ENCODE measurements at places on chromosomes 11 and 22. TPM values are rescaled to one million over a fixed set of nuclear protein-coding genes. Genes with fewer than 3 reads are reported as not detected.
A peak's percentile ranks its signal among the peaks of the same experiment; 100 is the strongest.

DNA sequence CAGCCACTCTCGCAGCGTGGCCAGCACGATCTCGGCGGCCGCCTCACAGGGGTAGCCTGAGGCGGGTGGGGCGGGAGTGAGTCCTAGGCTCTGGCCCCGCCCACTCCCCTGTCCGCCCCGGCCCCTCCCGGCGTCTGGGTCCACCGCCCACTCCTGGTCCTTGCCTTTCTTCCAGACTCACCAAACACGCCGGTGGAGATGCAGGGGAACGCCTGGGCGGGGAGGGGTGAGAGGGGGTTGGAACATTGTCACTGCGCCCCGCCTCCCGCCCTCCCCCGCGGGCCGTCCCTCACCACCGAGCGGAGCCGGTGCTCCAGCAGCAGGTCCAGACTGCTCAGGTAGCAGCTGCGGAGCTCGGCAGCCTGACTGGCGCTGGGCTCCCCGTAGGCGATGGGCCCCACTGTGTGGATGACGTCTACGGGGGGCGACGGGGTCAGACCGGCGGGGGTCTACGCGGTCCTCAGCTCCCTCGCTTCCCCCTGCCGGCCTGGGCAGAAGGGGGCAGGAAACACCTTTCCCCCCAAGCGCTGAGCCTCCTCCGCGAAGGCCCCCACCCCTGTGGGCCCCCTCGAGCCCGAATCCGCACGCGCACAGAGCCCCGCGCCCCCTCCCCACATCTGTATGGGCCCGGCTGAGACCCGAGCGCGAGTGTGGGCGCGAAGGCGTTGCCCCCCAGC lies 13.2 kb downstream of the OTUB1 start:
- DNase-seq, result peak; percentile 80

The FAM180B gene
- total RNA-seq, result 1.4 TPM

The TRMT2A gene
- 40.4 TPM for total RNA-seq

The FAM227A gene
- total RNA-seq, result 1.9 TPM

The GRAP2 gene
- 2.8 TPM for total RNA-seq

The UPK3A gene
- not detected for total RNA-seq

DNA sequence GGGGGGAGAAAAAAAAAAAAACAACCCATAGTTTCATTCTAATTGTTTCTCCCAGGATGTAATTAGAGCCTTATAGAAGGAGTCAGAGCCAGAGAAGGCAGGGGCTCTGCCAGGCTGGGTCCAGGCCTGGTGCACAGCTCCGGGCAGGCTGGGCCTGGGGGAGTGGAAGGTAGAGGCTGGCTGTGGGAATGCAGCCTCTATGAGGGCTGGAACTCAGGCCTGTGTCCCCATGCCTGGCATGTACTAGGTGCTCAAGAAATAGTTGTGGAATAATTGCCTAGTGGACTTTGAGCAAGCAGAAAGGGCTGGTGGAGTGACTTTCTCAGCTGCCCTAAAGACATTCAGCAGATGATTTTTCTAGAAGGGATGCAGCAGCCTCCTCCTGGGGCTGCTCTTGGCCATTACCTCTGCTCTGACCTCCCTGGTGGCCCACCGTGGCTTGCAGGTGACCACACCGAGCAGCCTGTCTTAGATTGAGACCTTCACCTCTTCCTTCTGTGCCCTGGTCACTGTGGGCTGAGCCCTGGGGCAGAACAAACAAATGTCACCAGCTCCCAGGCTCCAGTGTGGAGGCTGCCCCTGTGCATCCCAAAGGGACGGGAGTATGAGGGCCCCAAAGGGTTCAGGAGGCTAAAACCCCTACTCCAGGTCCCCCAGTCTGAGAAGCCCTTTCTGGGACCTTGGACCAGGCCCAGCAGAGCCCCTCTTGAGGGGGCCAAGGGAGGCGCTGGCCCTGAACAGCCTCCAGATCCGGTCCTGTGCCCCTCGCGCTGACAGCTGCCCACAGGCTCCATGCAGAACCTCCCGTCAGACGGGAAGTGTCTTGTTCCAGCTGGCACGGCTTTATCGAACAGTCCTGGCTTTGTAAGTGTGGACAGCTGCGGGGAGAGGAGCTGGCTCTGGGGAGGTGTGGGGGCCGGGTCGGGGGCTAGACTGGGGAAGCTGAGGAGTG lies 18.8 kb downstream of the MYEOV start:
- peak; percentile 96 for DNase-seq

DNA sequence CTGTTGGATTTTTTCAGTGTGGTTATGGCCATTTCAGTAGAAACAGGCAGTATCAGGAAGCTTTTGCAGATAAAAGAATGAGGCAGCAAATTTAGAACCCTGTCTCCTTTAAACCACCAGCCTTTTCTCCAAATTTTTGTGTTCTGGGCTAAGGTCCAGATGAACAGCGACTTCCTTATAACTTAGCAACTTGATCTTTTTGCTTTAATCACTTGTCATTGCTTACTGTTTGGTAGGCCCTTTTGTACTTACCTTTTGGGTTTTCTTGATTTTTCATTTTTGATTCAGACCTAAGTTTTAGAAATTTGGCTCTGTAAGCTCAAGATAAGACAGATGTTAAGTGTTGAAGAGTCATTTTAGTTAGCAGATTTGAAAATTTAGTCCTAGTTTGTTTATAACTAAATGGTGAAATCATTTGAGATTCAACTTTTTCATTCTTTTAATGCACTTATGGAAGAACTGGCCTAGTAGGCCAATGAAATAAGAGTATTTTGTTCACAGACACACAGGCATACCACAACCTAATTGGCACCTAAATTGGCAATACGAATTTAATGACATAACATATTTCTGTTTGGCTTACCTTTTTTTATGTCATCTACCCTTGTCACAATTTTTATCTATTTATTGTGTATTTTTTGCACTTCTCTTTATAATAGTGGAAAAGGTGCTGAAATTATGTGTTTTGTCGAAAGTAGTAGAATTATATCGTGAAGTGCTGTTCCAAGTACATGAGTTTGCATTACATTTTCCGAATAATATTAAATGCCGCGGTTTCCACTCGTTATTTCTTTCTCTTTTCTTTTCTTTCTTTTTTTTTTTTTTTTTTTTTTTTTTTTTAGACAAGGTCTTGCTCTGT lies 2.1 kb downstream of the RTN3 start:
- peak; percentile 16 for DNase-seq

DNA sequence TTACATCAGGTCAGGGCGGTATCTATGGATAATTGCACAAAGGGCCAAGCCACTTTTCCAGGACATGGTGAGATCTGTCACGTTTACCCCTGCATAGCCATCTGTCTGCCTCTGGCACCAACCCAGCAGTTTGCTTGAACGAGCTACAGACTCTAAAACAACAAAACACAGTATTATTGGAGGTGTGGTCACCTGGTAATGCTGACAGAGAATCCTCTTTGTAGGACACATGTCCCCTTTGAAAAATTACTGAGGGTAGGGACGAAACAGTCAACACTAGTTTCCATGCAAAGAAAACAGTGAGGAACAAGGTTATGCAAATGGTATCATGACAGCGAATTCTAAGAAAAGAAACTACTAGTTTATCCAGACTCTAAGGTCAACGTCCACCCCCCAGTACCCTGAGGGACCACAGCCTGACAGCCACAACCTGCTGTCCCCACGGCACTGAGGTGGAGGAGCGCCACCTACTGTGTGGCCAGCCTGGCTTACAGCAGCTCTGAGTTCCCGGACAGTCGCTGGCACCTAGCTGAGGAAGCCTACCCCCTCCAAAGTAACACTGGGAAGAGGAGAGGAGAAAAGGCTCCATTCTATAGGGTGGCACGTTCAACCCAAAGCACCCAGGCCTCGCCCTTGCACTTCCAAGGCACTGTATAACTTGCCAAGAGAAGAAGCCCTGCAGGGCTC lies 117.4 kb upstream of the BID start:
- DNase-seq, result no peak

The PRR33 gene
- 4.8 TPM for total RNA-seq

DNA sequence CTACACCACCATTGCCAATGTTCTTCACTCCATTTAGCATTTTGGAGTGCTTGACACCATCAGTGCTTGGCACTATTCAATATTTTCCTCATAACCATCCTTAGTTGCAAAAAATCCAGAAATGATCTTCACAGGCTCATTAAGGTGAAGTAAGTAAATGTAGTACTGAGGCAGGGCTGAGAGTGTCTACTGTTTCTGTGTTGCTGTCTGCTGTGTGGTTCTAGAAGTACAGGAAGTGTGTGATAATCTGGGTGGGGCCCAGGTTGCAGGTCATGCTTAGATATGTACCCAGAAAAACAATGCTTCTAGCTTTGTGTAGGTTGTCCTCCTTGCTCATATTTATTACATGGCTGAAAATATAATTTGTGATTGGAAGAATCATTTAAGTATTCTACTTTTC lies 411.8 kb upstream of the CCDC179 start:
- no peak for DNase-seq

DNA sequence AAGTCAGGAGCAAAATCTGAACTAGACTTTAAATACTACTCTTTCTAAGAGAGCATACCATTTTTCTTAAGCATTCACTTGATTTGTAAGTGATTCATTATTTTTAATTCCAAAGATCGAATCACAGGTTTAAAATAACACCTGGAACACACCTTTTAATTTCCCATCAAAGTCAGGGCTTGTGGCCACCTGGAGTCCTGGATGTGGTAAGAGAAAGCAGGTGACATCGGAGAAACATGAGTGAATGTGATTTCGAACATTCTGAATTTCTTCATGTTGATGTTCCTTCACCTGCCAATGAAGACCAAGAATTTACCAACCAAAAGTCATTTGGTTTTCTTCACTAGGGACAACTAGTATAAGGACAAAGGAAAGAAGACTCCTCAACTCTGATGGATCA lies 28.0 kb downstream of the ATL3 start:
- DNase-seq, result no peak

DNA sequence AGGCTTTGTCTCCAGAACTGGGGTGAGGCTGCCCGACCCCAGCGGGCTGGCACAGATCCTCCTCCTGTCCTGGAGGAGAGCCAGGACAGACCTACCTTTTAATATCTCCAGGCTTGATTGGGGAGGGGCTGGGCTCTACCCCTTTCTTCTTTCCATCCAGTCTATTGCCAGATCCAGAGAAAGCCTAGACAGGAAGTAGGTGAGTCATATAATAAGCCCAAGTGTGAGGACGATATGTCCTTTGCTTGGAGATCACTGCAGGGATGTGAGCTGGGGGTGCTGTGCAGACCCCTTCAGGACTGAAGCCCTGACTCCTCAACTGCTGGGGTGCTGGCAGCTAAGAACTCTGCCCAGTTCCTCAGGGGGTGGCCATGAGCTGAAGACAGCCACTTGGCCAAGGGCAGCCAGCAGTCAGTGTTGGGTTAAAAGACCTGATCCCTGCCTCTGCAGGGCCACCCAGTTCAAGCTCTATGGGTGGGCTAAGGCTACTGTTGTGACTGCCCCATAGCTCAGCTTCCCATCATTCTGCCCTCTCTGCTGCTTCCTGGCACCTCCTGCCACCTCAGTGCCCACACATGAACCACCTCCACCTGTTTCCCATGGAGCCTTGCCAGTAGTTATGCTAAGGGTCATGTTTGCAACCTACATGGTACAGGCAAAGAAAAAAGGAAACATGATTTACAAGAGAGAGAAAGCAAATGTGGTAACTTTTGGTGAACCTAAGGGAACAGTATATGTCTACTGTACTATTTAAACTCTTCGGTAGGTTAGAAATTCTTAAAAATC lies 8.3 kb upstream of the C22orf39 start:
- DNase-seq, result no peak

The GRAMD1B gene
- total RNA-seq, result 9.7 TPM

DNA sequence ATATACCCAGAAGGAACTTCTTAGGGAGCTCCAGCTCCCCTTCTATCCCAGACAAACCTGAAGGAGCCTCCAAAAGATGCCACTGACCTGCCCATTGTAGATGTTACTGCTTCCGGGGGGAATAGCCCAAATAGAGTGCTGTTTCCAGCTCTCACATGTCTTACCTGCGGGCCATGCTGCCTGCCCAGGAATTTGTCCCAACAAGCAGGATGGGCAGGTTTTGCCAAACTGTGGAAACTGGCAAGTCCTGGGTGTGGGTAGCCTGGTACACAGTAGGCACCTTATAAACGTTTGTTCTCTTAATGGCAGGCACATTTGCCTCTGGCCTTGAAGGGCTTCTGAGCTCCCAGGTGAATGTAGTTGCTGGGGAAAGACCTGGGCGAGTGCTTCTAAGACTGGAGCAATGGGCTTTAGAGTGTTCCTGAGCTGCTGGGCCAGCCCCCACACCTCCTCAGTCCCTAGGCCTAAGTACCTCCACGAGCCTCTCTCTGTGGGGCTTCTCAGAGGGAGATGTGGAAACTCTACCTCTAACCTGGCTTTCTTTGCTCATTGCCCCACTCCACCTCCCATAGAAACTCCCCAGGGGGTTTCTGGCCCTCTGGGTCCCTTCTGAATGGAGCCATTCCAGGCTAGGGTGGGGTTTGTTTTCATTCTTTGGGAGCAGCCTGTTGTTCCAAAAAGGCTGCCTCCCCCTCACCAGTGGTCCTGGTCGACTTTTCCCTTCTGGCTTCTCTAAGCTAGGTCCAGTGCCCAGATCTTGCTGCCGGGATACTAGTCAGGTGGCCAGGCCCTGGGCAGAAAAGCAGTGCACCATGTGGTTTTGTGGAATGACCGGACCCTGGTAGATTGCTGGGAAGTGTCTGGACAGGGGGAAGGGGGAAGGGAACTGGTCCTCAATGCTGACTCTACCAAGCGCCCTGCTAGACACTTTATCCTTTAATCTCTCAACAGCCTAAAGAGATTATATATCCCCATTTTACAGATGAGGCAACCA lies 37.2 kb downstream of the LIMK2 start:
- DNase-seq, result peak; percentile 22

- no peak for DNase-seq
Observed at GRCh38 chr11:1796413-1797011, 32.8 kb upstream of the CTSD start.

GRCh38 chr11:68950270-68950669 lies 30.5 kb downstream of the MRGPRD start:
- DNase-seq, result no peak

DNA sequence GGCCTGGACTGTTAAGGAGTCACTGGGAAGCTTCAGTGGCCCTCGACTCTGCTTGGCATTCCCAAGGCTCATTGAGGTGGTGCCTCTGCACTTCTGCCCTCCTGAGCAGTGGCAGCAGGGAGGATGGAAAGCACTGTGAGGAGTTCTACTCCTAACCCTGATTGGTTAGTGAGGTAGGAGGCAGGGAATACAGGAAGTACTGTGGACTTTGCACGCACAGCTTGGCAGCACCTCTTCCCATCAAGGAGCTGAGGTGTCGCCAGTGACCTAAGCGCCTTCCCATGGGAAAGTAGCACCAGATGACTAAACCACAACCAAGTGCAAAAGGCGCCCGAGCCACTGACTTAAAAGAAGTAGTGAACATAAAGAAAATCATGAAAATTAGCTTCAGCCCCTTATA lies 152.5 kb upstream of the CADM1 start:
- DNase-seq, result no peak

DNA sequence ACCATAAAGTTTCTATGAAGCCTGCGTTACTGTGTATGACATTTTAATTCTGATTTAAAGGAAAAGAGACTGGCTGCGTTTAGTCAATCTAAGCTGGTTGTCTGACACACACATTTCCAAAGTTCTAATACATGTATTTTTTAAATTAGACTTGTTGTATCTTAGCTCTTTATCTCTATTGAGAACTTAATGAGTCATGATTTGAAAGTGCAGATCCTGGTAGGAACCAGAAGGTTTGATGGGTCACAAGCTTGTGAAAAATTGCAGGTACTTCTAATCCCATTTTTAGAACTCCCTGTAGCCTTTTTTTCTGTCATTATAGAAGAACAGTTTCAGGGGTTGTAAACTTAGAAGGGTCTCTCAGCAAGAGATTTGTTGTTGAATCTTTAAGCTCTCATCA lies 210.3 kb downstream of the DDX10 start:
- no peak for DNase-seq
